ENCODE measurements at places on chromosomes 12 and 14. TPM values are rescaled to one million over a fixed set of nuclear protein-coding genes. Genes with fewer than 3 reads are reported as not detected.

KRT74 gene
- total RNA-seq = not detected

FLRT2 gene
- 91.4 TPM for total RNA-seq

IL23A gene
- 0.52 TPM for total RNA-seq

GRCh38 chr14:73344319-73344718 lies 107.0 kb downstream of the PAPLN start:
- no peaks in the 10 kb centered on the region for H3K36me3 ChIP-seq
- no peak overlapping the region for H3K4me3 ChIP-seq
- H3K27me3 ChIP-seq = no peaks in the 10 kb centered on the region
- no peak for DNase-seq

GRCh38 chr12:117921929-117922777 lies 46.6 kb downstream of the KSR2 start:
- no peaks in the 10 kb centered on the region for H3K36me3 ChIP-seq
- no peaks in the 10 kb centered on the region for H3K4me1 ChIP-seq
- no peak overlapping the region for H3K4me3 ChIP-seq
- DNase-seq = no peak
- H3K27ac ChIP-seq = no peak overlapping the region

- H3K4me3 ChIP-seq = no peak overlapping the region
- H3K27me3 ChIP-seq = no peaks in the 10 kb centered on the region
- no peaks in the 10 kb centered on the region for H3K4me1 ChIP-seq
- no peaks in the 10 kb centered on the region for H3K36me3 ChIP-seq
- no peak overlapping the region for H3K27ac ChIP-seq
These were observed 14.0 kb downstream of the CCDC62 start for GRCh38 chr12:122788387-122788786.

GRCh38 chr12:123055281-123055766 lies 74.8 kb downstream of the ARL6IP4 start:
- no peak overlapping the region for H3K27ac ChIP-seq
- H3K27me3 ChIP-seq = no peaks in the 10 kb centered on the region
- H3K4me1 ChIP-seq = no peaks in the 10 kb centered on the region
- H3K4me3 ChIP-seq = no peak overlapping the region
- no peak for DNase-seq

- no peaks in the 10 kb centered on the region for H3K4me1 ChIP-seq
- no peak for DNase-seq
- H3K27ac ChIP-seq = no peak overlapping the region
- H3K4me3 ChIP-seq = no peak overlapping the region
- no peaks in the 10 kb centered on the region for H3K27me3 ChIP-seq
These were observed 340.4 kb downstream of the NAV3 start for GRCh38 chr12:78171061-78171460.

- H3K4me3 ChIP-seq = no peak overlapping the region
- peaks cover 3% of the 10 kb centered on the region for H3K4me1 ChIP-seq
These were observed 126.2 kb downstream of the FOXN3 start for GRCh38 chr14:89290813-89291212.

Data from aorta (tissue), 5 donors.